ENCODE measurements at places on chromosomes 4 and X.

DNA sequence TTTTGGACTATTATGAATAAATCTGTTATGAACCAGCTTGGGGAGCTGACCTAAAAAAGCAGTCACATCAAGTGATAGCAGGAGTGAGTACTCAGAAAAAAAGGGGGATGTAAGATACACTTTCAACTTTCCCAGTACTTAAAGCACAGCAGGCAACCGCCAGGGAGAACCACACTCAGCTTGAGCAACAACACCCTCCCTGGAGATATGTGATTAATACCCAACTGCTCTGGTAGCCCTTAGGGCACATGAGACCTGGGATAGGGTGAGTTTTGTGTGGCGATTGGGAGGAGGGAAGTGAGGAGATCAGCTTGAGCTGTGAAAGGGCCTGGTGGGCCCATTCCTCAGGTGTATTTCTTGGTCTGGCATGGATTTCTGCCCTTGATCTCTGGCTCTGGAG is 220.3 kb upstream of the SFRP2 start:
- DNase-seq, result no peak

- no peak for DNase-seq
These were observed 247.2 kb upstream of the CENPE start for GRCh38 chr4:103445377-103445776.

GRCh38 chrX:120274145-120274544 is 23.5 kb downstream of the ZBTB33 start:
- no peak for DNase-seq

DNA sequence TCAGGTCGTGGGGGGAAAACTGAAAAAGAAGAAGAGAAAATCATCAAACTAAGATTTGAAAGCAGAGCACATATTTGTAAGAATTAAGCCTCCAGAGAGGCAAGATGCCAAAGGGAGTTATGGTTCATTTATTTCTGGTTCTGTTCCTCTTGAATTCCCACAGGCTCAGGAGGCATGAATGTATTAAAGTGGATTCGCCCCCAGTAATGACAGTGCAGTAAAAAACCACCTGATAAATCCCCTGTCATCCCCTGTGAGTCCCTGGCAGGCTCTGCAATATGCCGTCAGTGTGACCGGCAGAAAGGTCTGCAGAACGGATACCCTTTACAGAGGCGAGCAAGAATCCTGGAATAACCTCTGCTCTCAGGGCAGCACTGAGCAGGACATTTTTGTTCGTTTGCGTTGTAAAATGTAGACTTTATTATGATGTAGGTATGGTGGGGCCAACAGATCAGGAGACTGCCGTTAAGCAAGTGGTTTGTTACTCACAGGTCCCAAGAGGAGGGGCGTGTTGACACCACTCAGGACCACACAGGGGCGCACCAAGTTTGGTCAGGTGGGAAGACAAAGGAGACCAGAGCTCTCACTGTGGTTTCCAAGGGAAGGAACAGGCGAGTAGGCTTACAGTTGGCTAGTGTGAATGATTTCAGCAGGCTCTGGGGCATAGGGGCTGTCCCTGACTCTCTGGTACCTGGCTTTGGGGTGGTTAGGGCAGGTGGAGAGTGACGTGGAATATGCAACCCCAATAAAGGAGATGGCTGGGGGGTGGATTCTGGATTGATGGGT is 75.3 kb downstream of the DHRSX start:
- no peak for DNase-seq

GRCh38 chr4:93896516-93896915 is 68.0 kb downstream of the ATOH1 start:
- DNase-seq, result no peak

DNA sequence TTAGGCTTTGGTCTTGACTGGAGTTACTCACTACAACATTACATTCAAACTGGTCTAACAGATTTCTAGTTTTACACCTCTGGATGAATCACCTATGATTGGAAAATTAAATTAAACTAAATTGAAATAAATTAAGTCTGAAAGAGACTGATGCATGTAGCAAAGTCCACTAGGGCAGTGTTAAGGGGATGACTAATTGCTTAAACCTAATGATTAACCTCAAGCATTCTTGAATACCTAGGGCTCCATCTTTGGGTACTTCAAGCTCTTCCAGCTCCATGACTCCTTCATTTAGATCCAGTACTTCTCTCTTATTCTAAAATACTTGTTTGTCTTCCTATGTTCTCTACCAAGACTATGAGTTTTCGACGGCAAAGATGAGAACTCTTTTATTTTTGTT is 86.8 kb downstream of the SH2D1A start:
- DNase-seq, result no peak

- peak; percentile 77 for DNase-seq
These were observed at the start of gene DAPP1 for GRCh38 chr4:99816545-99817308. Gene DAPP1 (plus strand): TSS chr4:99816827. CDS start chr4:99816914, 87 bp downstream.

- DNase-seq, result no peak
These were observed 48.1 kb downstream of the GPRIN3 start for GRCh38 chr4:89259301-89260028.

- no peak for DNase-seq
These were observed 51.6 kb upstream of the STOX2 start for GRCh38 chr4:183853548-183853940.

DNA sequence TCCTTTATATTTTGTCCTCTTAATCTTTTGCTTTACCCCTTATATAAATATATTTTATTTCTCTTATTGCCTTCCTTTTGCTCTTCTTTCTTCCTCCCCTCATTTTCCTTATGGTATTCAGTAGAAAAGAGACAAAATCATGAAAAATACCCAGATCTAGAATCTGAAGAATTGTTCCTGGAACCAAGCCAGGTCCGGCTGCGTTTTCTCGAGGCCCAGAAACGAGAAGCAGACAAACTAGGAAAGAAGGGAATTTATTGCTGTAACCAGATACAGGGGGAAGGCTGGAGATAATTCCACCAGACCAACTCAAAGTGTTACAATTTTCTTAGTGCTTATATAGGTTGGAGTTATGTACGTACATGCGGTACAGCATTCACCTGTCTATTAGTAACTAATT is 328.7 kb downstream of the GABRG1 start:
- DNase-seq, result no peak

- no peak for DNase-seq
These were observed 148.5 kb downstream of the PPP3CA start for GRCh38 chr4:101198682-101199339.

DNA sequence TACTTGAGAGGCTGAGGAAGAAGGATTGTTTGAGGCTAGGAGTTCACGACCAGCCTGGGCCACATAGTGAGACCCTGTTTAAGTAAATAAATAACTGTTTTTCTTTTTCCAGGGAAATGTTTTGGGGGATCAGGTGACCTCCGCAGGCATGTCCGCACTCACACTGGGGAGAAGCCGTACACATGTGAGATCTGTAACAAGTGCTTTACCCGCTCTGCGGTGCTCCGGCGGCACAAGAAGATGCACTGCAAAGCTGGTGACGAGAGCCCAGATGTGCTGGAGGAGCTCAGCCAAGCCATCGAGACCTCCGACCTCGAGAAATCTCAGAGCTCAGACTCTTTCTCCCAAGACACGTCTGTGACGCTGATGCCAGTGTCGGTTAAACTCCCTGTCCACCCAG is 30.5 kb downstream of the ZBTB49 start:
- no peak for DNase-seq

- no peak for DNase-seq
These were observed 66.4 kb upstream of the OR13H1 start for GRCh38 chrX:131477498-131477897.

DNA sequence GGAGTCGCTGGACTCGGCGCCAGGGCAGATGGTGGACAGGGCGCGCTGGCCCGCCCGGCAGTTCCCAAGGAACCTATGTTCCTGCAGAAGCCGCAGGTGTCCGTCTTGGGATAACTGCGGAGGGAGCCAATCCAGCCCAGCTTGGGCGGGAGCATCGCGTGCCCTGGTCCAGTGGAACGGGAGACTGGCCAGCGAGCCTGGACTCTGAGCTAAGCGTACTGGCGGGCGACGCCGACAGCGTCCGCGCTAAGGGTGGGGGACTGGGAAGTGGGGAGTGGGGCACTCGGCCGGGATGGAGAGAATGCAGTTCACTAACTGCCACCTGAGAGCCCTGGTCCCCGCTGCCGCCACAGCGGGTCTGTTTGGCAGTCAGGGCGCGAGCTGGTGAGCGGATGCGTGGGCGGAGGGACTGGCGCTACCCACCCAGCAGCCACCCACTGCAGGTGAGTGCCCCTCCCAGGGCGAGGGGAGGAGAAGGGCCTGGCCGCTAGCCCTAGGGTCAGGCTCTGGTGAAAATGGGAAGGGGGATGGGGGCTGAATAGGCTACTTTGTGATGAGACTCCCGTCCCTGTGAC is 1.3 kb upstream of the MAMLD1 start:
- DNase-seq, result no peak

GRCh38 chrX:56319165-56319564 is 87.0 kb downstream of the KLF8 start:
- DNase-seq, result no peak

DNA sequence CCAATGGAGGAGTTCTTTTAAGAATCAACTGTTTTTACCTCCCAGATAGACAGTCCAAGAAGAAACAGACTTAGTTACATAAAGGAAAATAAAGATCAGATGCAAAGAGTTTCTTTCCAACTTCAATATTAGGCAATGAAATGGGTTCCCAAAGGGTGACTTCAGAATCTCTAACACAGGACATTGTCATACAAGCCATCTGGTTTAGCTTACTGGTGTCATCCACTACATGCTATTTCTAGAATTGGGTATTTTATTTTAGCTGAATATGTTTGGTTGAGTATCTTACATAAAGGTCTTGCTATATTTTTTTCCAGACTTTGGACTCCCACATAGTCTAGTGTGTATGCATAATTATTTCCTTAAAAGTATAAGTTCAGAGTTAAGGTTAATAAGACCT is 162.1 kb upstream of the SLC7A11 start:
- DNase-seq, result no peak

- DNase-seq, result no peak
These were observed 118.5 kb downstream of the VSIG4 start for GRCh38 chrX:65921363-65921762.

- DNase-seq, result no peak
These were observed 83.0 kb downstream of the AFF1 start for GRCh38 chr4:87017580-87018342.

DNA sequence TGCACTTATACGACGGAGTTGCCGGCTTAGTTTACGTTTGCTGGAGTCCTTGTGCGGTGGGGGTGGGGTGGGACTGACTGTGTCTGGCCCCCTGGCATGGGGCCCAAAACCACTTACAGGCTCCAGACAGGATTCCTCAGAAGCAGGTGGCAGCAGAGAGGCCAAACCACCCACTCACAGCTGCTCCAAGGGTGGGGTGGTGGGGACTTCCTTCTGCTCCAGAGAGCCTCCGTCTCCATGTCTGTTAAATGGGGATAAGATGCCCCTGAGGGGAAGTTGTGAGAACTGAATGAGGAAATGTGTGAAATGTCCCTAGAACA is 36.7 kb downstream of the PSAPL1 start:
- no peak for DNase-seq

DNA sequence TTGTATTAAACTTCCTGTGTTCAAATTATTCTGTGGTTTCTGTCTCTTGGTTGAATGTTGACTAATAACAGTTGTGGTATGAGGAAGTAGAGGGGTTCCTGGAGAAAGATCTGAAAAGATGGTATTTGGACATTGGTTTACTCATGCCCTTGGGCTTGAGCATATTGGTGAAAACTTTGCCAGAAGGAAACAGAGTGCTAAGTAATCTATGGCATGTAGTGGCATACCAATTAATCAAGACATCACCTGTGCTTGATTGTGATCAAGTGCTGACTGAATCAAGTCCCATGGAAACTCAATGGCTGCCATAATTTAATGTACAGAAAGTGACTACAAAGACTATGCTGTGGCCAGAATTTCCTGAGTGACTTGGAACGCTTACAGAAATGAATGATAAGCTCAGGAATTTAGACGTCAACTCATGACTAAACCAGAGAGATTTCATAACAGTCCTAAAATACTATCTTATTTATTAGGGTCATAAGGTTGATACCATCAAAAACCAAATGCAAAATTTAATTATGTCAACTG is 2062.9 kb downstream of the ARAP2 start:
- DNase-seq, result no peak

Data from GM20000 (cell line).